SJSA1 (cell line): ENCODE measurements at places on chromosomes 11 and 22. TPM values are rescaled to one million over a fixed set of nuclear protein-coding genes. Genes with fewer than 3 reads are reported as not detected.

GRCh38 chr11:2673250-2673610, 26.6 kb downstream of the KCNQ1OT1 start:
- no peaks in the 10 kb centered on the region for H3K27me3 ChIP-seq
- H3K36me3 ChIP-seq: peaks cover 31% of the 10 kb centered on the region
- DNase-seq: peak; percentile 31
- peaks cover 10% of the 10 kb centered on the region for H3K4me1 ChIP-seq
- H3K4me3 ChIP-seq: no peak overlapping the region

DNA sequence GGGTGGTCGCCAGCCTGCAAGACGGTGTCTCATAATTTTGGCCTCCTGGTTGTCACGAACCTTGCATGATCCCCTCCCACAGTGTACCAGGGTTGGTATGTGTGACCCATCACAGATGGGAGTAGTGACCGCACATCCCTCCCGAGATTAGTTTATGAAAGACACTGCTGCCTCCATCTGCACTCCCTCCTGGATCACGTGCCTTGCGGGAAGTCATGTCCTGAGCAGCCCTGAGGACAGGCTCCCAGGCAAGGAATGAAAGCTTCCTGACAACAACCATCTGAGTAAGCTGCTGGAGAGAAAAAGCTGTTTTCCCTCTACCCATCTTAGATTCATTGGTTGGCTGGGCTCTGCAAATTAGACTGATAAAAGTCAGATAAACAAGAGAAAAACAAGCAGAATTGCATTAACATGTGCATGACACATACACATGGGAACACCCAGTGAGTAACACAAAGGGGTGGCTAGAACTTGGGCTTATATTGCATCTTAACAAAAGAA, 14.4 kb upstream of the PAMR1 start:
- DNase-seq: peak; percentile 83
- peaks cover 46% of the 10 kb centered on the region for H3K4me1 ChIP-seq
- no peaks in the 10 kb centered on the region for H3K27me3 ChIP-seq
- H3K27ac ChIP-seq: peak overlapping the region; percentile 85
- H3K36me3 ChIP-seq: no peaks in the 10 kb centered on the region
- H3K4me3 ChIP-seq: no peak overlapping the region

DNA sequence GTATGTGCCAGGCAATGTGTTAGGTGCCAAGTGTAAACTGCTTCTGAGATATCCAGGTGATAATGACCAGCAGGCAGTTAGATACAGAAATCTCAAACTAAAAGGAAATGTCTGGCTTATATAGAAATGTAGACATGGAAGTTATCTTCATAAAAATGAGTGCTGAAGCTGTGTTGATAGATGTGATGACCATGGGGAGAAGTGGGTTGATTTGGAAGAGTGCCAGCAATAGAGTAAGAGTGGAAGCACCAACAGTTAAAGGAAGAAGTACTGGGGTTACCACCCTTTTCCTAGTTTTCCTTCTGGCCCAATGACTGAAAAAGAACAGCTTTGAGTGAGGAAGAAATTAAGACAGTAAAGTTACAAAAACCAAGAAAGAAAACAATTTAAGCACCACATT, 68.5 kb downstream of the C2CD3 start:
- no peaks in the 10 kb centered on the region for H3K4me1 ChIP-seq
- H3K27ac ChIP-seq: no peak overlapping the region
- no peaks in the 10 kb centered on the region for H3K27me3 ChIP-seq
- peaks cover 11% of the 10 kb centered on the region; the same call in 1 of the 2 replicates for H3K36me3 ChIP-seq

DNA sequence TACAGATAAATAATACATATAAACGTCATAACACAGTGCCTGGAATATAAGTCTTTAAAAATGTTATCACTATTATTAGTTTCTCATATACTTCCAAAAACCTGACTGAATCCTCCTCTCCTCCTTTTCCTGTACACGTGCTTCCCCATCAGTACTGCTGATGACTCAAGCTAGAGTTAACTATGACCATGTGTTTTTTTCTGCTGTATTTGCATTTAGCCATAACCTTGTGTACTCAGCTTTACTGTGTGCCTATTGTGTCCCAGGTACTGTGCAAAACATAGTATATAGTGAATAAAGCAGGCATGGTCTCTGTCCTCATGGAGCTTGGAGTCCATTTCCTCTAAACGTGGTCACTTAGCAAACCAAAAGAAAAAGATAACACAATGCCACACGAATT, 56.5 kb upstream of the ARHGAP32 start:
- peaks cover 15% of the 10 kb centered on the region for H3K4me1 ChIP-seq
- H3K27ac ChIP-seq: 0 out of 2 replicates have a peak overlapping the region, but pooled peaks have one; percentile 26
- H3K27me3 ChIP-seq: no peaks in the 10 kb centered on the region
- no peaks in the 10 kb centered on the region for H3K36me3 ChIP-seq

DNA sequence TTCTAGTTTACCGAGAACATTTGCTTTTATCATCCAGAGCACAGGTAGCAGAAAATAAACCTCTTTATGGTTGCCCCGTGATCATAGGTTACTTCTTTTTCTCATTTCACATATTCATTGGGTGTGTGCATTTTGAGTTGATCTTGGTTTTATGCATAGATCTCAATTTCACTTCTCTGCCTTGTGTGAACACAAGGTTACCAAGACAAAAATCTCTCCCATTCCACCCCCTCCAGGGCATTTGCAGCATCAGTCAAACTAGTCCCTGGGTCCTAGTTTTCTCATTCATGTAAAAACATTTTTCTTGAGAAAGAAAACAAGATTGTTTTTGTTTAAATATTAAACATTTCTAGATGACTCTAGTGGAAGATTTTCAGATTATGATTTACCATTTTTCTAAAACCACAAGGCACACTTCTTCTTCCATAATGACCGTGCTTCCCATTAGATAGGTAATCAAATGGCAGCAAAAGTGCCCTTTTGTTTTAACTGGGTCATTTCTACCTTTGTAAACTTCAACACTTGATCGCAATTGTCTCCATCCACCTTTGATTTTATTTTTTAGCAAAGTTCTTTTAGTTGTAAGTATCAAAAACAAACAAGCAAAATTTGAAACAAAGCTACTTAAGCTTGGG, 526.6 kb upstream of the CADM1 start:
- no peaks in the 10 kb centered on the region for H3K27me3 ChIP-seq
- H3K4me1 ChIP-seq: no peaks in the 10 kb centered on the region
- H3K27ac ChIP-seq: no peak overlapping the region
- H3K36me3 ChIP-seq: no peaks in the 10 kb centered on the region
- H3K4me3 ChIP-seq: no peak overlapping the region

GRCh38 chr11:71309181-71309580, 56.8 kb upstream of the SHANK2 start:
- no peak overlapping the region for H3K4me3 ChIP-seq
- H3K36me3 ChIP-seq: no peaks in the 10 kb centered on the region
- no peak overlapping the region for H3K27ac ChIP-seq
- DNase-seq: no peak
- no peaks in the 10 kb centered on the region for H3K4me1 ChIP-seq
- H3K27me3 ChIP-seq: no peaks in the 10 kb centered on the region

DNA sequence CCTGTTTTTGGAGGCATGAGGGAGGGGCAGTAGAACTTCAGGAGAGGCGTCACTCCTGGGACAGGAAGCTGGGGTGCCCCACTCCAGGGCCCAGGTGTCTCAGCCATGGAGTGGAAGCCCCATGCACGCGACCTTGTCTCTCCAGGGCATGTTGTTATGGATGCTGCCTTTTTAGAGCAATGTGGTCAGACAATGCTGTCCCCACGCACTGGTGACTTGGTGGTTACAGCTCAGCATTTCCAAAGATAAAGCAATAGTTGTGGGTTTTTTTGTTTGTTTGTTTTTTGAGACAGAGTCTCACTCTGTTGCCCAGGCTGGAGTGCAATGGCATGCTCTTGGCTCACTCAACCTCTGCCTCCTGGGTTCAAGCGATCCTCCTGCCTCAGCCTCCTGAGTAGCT, 22.3 kb downstream of the EIF4G2 start:
- no peak for DNase-seq
- H3K27ac ChIP-seq: no peak overlapping the region
- H3K27me3 ChIP-seq: no peaks in the 10 kb centered on the region
- no peaks in the 10 kb centered on the region for H3K36me3 ChIP-seq

DNA sequence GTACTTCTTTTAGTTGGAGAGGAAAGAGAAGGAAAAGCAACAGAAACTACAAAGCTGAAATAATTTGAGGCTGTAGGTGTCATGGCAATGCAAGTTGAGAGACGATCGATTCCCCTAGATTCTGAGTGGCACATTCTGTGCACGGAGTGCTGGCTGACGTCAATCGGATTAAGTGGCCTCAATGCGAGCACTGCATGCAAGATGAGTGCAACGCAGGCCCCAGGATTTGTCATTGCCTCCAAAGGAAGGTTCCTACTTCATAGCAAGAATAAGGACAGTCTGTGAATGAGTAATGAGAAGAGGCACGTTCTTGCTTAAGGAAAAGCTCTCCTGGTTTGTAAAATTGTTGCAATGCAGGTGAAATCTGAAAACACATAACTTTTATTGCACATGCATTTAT, 892.4 kb downstream of the KCNA4 start:
- no peaks in the 10 kb centered on the region for H3K27me3 ChIP-seq
- no peak overlapping the region for H3K27ac ChIP-seq
- no peak for DNase-seq
- peaks cover 15% of the 10 kb centered on the region for H3K4me1 ChIP-seq
- no peaks in the 10 kb centered on the region for H3K36me3 ChIP-seq

DNA sequence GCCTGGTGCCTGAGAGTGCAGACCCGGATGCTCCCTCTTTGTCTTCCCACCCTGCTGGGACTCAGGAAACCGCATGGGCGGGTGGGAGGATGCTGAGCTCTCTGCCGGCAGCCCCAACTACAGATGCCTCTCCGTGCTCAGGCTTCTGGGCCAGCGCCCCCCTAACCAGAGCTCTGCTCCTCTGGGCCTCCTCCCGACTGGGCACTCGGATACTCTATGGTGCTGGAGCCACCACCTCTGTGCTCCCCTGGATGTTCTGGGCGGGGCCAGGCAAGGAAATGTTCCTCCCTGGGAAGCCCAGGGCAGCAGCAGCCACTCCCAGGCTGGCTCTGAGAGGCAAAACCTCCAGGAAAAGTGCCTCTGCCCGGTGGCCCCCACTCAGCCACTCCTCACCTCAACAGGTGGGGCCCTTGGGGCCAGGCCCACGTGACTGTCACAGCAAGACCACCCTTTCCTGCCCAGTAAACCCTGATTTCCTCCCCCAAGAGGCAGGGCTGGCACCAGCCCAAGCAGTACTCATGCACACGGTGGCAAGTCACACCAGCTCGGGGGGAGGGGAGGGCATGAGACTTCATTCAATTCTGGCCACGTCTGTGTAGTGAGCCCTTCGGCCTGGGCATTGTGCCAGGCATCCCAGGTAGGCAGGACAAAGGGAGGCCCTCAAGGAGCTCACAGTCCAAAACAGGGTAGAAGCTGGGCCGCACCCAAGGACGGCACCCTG, 54.7 kb upstream of the TCF20 start:
- no peaks in the 10 kb centered on the region for H3K27me3 ChIP-seq
- H3K4me3 ChIP-seq: no peak overlapping the region
- no peak for DNase-seq
- no peak overlapping the region for H3K27ac ChIP-seq
- no peaks in the 10 kb centered on the region for H3K4me1 ChIP-seq

DNA sequence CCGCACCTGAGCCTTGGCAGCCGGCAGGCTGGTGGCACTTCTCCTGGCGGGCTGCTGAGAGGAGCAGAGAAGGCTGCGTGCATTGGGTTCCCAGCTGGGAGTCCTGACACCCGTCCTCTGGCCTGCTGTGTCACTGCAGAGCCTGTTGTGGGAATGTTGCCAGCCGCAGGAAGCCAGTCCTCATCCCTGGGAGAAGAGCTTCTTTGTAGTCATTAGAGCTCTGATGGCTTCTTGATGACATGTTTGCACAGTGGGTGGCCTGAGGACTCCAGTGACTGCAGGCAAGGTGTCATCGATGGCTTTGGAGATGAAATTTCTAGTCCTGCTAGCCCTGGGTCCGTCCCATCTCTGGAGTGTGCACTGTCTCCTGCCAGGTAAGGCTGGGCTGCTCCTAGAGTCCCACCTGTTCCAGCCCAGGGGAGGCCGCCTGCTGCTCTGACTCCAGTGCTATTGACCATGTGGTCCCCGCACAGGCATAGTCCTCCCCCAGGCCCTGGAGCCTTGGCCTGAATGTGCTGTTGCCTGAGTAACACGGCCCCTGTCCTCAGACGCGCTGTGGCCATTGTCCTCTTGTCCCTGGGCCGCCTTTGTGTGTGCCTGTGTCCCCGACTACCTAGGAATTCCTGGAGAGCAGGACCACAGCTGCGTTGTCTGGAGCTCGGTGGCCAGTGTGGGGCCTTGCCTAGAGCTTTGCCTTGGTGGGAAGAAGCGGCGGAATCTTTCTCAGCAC, 129.2 kb downstream of the CACNA1I start:
- no peak overlapping the region for H3K27ac ChIP-seq
- no peaks in the 10 kb centered on the region for H3K4me1 ChIP-seq
- no peak for DNase-seq
- no peaks in the 10 kb centered on the region for H3K27me3 ChIP-seq
- H3K36me3 ChIP-seq: no peaks in the 10 kb centered on the region

- no peak for DNase-seq
- H3K4me3 ChIP-seq: no peak overlapping the region
- H3K27ac ChIP-seq: no peak overlapping the region
- no peaks in the 10 kb centered on the region for H3K27me3 ChIP-seq
Measured at GRCh38 chr11:130025371-130025770, 22.7 kb upstream of the PRDM10 start.

LPXN gene
- total RNA-seq: 4.0 and 4.9 TPM in 2 replicates

KDM4D gene
- total RNA-seq: 0.41 and 1.5 TPM in 2 replicates

OR6A2 gene
- total RNA-seq: not detected in 2 replicates

HMOX1 gene
- 5.6 and 6.9 TPM in 2 replicates for total RNA-seq

SULT4A1 gene
- not detected in 2 replicates for total RNA-seq

ATP6V1E1 gene
- total RNA-seq: 214 and 215 TPM in 2 replicates

GLYAT gene
- not detected in 2 replicates for total RNA-seq

FXYD6 gene
- 0.05 TPM in 1 of 2 replicates, not detected in the other for total RNA-seq

MB gene
- not detected in 2 replicates for total RNA-seq

MYOD1 gene
- total RNA-seq: not detected in 2 replicates

PATE2 gene
- 0.50 TPM in 1 of 2 replicates, not detected in the other for total RNA-seq
